ENCODE measurements at places on chromosomes 6 and 20.

- DNase-seq = no peak
Measured at GRCh38 chr6:133240511-133241085, 559 bp upstream of the EYA4 start.

- no peak for DNase-seq
Measured at GRCh38 chr20:24608926-24609667, 139.7 kb downstream of the SYNDIG1 start.

- DNase-seq = no peak
Measured at GRCh38 chr6:31557443-31558317, 10.3 kb downstream of the NFKBIL1 start.

DNA sequence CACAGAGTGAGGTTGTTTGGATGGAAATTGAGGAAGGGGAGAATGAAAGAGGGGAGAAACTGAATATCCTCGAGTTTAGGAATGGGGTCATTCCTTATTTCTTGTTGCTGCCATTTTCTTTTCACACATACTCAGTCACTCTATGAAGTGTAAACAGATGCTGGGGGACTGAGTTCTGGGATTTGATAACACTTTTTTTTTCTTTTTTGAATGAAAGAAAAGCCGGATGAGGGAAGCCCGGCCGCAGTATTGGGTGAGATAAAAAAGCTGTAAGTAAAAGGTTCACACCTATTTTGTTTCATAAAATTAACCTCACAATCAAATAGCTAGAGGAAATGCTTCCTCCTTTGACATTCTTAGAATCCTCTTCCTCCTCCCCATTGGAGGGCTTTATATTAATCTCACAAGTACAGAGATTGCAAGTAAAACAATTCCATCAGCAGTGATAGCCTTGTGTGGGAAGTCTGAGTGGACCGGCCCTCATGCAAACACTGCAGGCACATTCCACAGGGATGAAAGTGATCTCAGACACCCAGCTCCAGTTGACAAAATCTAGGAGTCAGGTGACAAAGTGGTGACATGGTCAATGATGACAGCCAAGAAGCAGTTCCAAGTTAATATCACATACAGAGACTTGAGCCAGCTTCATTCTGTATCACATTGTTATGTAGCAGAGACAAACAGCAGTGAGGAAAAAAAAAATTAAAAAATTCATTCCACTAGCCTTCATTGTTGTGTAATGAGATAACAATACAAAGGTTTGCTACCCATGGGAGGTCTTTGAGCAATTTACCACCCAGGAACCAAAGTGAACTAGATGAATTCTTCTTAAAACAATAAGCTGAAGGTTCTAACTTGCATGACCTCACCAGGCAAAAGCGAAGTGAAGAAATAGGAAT, 391.1 kb upstream of the HSF2 start:
- no peak for DNase-seq

DNA sequence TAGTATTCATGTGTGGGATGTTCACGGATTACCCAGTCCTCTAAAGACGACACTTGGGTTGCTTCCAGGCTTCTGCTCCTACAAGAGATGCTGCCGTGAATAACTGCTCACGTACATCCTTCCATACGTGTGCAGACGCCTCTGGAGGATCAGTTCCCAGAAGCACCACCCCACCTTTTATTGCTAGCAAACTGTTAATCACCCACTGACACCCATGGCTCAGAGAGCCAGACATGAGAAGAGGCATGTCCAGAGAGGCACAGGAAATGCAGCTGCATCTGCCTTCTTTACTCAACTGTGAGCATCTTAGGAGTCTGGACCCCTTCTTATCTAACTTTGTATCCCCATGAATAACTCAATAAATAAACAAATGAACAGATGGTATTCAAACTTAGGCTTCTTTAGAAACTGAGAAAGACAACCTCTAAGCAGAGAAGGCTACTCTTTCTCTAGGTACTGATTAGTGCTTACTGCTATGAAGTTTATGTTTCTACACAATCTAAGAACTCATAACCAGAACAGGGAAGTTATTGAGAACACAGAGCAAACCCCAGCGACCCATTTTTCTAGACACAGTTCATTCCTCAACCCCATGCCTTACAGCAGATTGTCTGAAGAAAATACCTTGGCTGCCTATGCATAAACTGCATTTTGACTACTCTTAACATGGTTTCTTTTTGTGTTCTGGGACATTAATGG, 228.7 kb upstream of the RREB1 start:
- no peak for DNase-seq

DNA sequence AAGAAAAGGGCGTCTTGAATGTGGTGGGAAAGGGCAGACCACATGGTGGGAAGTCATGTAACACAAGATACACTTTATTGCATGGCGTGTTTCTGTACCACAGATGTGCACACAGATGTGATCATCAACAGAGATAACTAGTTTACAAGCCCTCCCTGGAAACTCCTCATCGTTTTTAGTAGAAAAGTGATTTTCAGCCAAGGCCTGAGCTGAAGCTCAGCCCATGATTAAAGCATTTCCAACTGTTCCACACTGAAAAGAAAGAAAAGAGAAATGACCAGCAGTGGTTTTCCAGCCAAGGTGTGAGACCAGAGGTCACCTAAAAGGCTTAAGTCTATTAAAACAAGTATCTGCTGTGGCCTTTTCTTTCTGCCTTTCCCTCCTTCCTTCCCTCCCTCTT, 463.9 kb upstream of the JAG1 start:
- DNase-seq = no peak

DNA sequence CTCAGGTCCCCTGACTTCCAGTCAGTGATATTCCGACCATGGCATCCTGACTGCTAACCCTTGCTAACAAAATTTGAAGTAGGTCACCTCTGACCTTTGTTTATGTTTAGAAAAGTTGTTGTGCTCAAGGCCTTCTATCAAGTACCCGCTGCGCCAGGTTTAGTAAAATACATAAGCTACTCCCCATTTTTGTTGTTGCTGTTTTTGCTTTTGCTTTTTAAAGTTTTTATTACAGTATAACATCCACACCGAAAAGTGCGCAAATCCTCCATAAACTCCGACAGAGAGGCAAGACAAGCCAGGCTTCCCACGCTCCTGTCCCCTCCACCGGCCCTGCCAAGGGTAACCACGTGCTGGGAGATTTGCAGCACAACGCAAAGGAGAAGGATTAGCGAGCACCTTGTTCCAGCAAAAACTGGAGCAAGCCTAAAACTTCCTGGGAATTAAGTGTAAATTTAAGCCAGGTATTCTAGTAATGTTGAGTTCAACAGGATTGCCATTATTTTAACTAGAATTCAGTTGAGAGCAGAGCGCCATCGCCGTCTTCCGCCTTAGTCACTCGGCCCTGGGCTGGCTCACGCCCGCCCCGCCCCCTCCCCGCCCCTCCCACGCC, 17.8 kb upstream of the HMGN4 start:
- no peak for DNase-seq
